ENCODE measurements at places on chromosomes 5 and 9.

GRCh38 chr9:134427153-134427782, 101.0 kb downstream of the RXRA start:
- no peak for DNase-seq

DNA sequence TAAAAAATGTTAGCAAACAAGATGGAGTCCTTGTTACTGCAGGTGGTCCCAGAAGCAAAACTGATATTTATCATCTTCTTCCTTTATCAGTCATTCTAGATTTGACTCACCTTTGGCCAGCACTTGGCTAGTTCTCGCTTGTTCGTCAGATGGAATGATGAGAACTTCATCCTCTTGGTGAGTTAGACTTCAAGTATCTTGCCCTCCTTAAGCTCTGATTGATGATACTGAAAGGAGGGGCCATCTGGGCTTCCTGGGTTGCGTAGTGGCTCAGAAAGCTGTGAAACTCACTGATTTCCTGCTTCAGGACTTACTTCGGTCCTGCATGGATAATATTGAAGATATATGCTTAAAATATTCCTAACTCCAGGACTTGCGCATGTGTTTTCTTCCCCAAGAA, 1248.2 kb upstream of the CDH9 start:
- no peak for DNase-seq

GRCh38 chr5:134524826-134525682, at the start of gene JADE2:
Gene JADE2, plus strand, starts transcription at chr5:134525670. Its CDS starts 10,188 bp downstream, at chr5:134535858.
- peak; percentile 92 for DNase-seq

- no peak for DNase-seq
Measured at GRCh38 chr9:96423322-96423984, 5.3 kb upstream of the ZNF367 start.

- no peak for DNase-seq
Measured at GRCh38 chr9:138024831-138025291, 147.3 kb downstream of the CACNA1B start.

- DNase-seq, result no peak
Measured at GRCh38 chr5:65299861-65300260, 181.9 kb downstream of the ADAMTS6 start.

DNA sequence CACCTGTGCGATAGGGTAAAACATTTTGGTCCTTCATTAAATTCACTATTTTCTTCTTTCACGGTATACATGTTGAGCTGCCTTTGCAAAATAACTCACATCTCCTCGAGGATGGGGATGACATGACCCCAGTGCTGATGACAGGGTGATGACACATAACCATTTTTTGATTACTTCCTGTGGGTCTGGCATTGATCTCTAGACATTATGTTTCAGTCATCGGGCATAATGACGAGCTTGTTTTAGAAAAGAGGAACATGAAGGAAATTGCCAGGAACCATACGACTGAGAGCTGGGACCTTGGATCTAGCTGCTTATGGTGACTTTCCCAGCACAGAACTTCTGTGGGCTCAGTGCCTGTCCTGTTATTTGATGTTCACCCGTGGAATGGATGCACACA, 25.2 kb downstream of the COL5A1 start:
- no peak for DNase-seq

- DNase-seq, result no peak
Measured at GRCh38 chr5:139812836-139813805, 17.5 kb downstream of the PSD2 start.

DNA sequence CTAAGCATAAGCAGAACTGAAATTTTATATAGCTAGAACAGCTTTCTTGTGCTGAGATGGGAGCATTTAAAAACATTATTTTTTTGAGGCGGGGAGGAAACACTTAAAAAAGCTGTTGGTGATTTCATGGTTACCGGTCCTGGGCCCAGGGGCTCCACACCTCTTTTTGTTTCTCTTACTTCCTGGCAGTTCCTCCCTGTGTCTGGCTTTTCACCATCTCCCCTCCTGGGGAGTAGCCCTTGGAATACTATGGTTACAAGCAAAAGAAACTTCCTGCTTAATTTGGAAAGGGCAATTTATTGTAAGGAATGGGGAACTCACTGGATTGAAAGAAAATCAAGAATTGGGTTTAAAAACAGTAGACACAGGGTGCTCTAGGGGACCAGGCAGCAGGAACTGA, 105.1 kb downstream of the SLC24A2 start:
- no peak for DNase-seq

DNA sequence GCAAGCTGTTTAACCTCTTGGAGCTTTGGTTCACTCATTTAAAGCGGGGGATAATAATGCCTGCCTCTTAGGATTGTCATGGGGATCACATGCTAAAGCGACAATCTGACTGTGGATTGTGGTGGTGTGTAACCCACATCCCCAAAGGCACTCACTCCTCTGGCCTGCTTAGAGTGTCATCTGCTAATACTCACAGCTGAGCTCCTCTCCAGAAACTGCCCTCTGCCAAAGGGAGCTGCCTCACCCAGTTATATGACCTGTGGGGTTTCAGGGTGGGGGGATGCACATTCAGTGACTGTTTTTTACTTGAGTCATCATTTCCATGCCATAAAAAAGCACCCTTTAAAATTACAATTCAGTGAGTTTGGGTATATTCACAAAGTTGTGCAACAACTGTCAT, 110.0 kb upstream of the SPOCK1 start:
- no peak for DNase-seq

DNA sequence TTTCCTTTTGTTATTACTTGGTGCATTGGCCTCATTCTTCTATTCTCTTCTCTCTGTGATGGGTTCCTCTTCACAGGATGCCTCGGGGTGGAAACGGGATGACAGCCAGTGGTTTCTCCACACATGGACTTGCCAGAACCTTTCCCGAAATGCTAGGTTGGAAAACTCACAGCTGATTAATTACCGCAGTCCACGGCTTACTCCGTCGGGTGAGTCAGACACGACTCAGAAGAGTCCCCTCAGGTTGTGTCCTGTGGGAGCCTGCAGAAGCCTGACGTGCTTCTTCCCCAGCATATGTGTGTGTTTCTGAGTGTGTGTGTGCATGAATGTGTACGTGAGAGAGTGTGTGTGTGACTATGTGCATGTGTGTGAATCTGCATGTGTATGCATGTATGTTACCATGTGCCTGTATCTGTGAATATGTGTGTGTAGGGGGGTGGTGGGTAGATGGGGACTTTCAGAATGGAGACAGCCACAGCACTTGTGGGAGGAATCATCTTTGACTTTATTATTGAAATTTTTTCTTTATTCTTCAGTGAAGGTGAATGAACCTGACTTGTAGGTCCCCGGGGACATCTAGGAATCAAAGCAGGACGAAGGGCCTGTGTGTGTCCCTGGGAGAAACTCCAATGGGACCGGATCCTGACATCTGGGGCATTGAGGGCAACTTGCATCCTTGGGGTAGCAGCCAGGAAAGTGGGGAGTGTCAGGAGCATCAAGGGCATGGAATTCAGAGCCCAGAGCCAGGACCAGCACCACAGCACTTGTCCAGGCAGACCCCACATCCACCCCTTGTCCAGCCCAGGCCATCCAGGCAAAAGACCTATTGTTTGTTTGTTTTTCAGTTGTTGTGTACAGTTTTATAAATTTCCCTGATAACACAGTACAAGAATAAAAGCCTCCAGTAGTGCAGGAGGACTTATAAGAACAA, 21.9 kb upstream of the MED10 start:
- DNase-seq, result no peak

DNA sequence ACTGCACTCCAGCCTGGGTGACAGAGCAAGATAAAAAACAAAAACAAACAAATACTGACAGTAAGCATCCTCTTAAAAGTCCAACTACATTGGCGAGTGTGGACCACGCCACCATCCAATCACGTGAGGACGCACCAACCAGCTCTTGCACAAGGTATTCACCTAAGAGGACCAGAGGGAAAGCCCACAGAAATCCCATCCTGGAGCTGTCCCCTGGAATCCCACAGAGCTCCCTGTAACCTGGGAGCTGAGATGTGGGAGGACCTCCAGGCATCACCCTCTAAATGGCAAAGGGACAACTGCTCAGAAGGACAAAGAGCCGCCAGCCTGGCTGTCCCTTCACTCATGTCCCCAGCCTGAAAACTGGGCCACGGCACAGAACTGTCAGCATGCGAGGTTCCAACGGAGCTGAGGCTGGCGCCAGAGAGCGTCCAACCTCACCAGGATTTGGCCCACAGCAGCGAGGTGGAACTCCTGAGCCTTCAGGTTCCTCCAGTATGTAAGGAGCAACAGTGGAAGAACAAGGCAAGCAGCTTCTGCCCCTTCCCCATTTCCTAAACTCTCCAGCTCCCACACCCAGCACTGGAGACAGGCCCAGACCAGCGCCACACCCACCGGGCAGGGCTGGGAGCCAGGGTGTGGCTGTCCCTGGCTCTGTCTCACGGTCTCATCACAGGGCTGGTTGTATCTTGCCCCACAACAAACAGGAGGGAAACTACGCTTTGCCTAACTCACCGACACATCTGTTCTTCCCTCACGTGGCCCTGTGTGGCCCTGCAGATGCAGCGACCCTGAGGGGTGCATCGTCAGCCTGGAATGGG, 15.2 kb downstream of the IPPK start:
- DNase-seq, result no peak

DNA sequence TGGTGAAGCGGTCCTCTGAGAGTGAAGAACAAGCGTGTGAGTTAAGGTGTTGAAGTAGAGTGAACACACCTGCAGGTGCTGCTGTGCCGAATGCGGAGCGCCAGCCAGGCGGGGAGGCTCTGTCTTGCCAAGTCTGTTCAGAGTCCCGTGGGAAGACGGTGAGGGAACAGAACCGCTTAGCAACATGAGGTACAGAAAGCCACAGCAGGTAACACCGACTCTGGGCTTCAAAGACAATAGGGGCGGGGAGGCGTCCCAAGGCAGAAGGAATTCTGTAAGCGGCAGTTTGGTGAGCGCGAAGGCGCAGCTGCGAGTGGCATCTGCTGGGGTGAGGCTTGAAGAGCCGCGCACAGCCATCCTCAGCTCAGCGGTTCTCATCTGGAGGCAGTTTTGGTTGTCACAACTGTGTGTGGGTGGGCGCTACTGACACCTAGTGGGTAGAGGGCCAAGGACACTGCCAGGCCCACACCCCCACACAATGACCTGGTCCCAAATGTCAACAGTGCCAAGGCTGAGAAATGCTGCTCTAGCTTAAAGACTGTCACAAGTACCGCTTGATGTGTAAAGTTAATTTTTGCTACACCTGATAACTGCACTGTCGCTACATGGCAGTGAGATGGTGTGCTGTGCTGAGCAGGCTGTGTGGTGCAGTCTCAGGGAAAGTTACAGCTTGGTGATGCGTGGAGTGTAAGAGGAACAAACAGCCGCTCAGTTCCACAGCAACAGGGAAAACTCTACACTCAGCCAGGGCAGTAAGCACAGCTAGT, 67.4 kb upstream of the TBC1D9B start:
- DNase-seq, result peak; percentile 48

GRCh38 chr9:121266906-121267650, 884 bp upstream of the GSN start:
- DNase-seq, result no peak

DNA sequence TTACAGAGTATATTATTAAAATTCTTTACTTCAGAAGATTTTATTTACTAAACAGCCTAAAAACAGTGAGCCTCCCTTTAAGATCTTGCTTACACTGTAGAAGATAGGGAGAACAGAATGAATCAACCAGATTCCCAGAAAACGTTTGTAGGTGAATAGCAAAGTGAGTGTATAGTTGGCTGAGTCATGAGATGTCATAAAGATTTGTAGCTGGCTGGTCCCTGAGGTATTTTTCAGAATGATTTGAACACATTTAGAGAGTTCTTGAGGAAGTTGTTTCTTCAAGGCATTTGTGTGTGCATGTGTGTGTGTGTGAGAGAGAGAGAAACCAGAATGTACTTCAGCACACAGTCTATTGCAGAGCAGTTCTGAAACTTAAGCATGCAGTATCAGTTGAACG, 159.4 kb upstream of the PRR16 start:
- no peak for DNase-seq

DNA sequence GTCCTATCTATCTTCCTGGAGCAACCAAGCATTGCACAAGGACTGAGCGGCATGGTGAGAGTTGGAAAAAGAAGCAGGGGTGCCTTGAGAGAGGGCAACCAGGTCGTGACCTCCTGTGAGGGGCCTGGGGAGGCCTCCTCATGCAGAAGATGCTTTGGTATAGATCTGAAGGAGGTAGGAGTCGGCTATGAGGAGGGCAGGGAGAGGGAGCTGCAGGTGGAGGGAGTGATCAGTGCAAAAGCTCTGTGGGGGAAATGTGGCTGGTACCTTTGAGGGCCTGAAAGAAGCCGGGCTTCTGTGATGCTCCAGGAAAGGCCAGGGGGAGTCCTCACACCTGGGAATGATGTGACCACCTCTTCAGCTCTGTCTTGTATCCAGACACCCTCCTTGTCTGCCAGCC, 3.6 kb upstream of the SLC25A48 start:
- no peak for DNase-seq

DNA sequence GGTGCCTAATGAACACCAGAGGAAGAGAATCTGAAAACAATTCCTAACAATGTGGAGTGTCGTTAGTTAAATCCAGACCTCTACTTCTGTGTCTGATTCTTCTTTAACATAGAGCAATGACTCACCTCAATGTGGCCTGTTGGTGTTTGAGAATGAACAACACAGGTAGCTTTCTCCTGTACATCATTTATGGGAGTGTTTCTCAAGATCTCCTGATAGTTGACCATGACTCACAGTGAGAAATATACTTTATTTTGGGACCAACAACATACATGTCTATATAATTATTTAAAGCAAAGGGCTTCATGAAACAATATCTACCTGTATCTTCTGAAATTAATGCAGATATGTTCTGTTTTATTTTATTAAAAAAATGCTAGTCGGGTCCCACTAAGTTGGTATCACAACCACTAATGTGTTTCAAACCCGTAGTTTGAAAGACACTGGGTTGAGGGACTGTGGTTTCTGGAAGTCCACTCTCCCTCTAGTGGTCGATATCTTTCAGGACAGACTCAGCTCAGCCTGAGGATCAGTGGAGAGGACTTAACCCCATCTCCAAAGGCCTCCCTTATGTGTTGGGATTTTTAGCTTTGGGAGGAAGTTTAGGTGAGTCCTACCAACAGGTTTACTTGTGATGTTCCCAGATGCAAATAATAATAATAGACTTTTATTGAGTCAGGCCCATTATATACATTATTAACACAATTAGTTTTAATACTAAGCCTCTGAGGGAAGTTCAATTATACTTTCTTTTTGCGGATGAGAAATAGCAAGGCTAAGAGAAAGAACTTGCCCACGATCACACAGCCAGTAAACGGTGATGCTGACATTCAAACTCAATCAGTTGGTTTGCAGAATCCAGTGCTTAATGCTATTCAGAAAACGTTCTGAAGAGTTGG, 70.0 kb upstream of the KLF9 start:
- DNase-seq, result no peak

DNA sequence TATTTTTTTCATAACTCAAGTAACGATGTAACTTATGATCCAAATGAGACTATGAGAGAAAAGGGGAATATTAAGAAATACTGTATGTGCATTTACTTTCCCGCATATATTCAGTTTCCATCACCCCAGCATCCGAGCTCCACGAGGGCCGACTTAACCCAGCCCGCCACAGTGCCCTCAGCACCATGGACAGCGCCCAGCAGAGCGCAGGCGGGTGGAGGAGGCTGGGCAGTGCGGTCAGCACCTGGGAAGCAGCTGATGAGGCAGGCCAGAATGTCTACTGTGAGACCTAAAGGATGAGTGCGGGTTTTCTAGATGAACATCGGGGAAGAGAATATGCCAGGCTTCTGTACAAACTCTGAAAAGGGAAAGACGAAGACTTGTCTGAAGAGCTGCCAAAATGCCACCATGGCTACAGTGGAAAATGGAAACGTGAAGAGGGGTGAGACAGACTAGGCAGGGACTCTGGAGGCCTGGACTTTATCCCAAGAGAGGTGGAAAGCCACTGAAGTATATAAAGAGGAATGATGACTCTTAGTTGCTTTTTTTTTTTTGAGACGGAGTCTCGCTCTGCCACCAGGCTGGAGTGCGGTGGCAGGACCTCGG, 34.5 kb upstream of the MED27 start:
- peak; percentile 34 for DNase-seq
